ELR (cell line): ENCODE measurements at places on chromosomes 1 and 21.

DNA sequence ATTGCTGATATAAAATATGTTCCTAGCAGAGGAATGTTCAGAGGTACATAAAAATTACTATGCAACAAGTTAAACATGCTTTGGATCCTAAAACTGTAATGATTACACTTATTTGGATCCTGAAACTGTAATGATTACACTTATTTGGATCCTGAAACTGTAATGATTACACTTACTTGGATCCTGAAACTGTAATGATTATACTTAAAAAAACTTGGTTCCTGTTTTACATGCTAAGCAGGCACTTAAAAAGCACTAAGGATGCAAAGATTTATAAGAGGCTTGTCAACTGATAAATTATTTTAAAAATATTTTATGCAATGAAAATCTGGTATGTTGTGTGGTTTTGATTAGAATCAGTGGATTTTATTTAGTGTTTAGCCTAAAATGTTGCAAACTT, 47.7 kb downstream of the ZNHIT6 start:
- no peak for DNase-seq

GRCh38 chr21:43859747-43860214, 5.2 kb upstream of the AGPAT3 start:
- DNase-seq: no peak

DNA sequence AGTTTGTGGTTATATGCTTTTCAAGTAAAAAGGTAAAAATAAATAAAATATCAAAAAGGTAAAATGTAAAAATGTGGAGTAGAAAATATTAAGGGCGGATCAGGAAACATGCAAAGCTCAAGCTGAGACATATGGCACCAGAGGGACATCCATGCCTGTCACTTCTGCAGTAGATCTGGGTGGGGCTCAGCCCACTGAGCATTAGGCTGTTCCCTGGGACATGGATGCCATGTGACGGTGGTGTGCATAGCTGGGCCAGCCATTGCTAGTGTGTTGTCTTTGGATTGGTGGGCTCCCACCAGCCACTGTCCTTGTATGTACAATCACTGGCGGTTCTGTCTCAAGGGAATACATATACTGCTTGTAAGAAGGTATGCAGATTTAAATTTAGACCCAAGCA, 3.0 kb downstream of the TTC13 start:
- no peak for DNase-seq

DNA sequence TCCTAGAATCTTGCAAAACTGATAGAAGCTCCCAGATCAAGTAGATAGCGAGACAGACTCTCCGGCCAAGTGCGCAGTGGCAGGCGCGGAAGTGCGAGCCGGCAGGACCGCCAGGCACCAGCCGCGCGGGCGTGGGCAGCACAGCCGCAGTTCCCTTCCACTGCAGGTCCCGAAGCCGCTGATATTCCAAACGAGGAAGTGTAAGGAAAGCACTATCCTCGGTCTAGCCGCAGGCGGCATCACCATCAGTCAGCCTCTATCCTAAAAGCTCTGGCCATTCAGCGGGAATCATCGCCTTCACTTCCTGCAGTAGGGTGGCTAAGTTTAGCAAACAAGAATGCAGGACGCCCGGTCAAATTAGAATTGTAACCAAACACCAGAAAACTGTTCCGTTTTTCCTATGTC, 710 bp downstream of the GLRX2 start:
- peak; percentile 78 for DNase-seq

- DNase-seq: peak; percentile 69
These were observed 81.4 kb downstream of the TGFBR3 start for GRCh38 chr1:91804546-91805023.

DNA sequence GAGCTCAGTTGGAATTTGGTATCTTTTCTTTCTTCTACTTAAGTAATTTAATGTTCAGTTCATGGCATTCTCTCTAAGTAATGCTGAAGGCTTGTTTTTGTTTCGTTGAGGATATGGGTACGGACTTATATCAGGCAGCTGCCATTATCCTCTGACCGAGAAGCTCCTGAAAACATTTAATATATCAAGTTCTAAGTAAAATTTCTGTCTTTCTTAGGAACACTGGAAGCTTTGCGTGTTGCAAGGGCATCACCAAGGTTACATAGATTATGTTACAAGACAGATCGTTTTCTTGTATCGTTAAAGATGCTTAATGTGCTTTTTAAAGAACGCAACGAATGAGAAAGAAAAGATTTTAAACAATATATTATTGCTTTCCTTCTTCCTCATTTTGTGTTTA, 1.0 kb upstream of the GALNT2 start:
- DNase-seq: no peak

DNA sequence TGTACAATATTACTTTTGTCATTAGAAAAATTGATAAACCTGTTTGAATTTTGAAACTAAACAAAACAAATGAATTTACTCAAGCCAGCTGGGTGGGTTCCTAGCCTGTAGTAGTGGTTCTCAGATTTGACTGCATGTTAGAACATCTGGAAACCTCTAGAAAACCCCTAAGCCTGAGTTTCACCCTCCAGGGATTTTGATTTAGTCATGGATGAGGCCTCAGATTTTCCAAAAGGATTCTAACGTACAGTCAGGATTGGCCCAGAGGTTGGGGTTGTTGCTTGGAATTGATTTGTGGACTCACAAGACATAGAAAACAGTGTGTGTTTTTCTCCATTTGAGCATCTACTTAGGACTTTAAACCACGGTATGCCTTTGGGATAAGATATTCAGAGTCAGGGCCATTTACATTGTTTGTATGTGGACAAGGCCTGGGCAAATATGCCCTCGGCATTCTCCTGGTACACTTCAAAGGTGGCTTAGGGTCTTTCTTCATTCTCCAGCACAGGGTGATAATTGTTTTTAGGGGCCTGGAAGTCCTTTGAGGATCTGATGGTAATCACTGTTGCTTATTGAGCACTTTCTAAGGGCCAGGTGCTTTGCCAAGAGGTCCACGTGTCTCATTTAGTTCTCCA, 42.6 kb downstream of the ATP5PO start:
- no peak for DNase-seq

GRCh38 chr1:25958465-25958864, 39.4 kb downstream of the PAFAH2 start:
- DNase-seq: peak; percentile 94

GRCh38 chr21:43187715-43188114, 18.9 kb downstream of the CRYAA start:
- DNase-seq: no peak

DNA sequence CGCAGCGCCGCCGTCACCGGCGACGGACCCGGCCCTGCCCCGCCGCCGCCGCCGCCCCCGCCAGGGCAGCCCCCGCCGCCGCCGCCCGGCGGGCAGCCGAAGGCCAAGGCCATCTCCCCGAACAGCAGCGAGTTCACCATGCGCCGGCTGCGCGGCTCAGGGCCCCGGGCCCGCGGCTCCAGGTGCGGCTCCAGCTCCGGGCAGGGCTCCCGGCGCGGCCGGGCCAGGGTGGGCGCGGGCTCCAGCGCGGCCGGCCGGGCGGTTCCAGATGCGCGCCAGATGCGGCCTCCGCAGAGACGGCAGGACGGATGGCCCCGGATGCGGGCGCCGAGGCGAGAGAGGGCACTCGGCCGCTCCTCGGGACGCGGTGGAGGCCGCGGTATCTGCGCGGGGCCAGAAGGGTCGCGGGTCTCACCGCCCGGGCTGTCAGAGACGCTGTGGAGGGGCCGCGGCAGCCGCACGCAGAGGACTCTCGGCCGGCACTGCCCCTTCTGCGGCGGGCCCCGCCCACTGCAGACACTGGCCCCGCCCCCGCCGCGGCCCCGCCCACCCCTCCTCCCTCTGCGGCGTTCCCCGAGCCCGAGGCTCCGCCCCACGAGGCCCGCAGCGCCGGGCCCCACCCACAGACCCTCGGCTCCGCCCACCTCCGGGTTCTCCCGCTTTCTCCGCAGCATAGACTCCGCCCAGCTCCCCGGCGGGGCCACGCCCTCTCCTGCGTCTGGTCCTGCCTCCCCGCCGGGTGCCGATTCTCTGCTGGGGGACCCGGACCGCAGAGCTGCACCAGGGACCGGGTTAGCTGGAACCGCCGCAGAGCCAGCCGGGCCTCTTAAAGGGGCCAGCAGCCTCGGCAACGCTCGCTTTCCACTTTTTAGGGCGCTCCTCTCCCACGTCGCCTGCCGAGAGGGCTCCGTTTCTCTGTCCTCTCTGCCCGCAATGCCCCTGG, at the start of gene IFFO2:
TSS of gene IFFO2 (minus strand) at position 484 of the 943 bp plus-strand sequence. CDS start at position 140, 344 bp downstream.
- DNase-seq: peak; percentile 94

- DNase-seq: no peak
These were observed 44.3 kb downstream of the PEX14 start for GRCh38 chr1:10519016-10519417.

- no peak for DNase-seq
These were observed 107.0 kb downstream of the SLC5A9 start for GRCh38 chr1:48329486-48329885.

- no peak for DNase-seq
These were observed 184.3 kb upstream of the CACYBP start for GRCh38 chr1:174815474-174815908.

- no peak for DNase-seq
These were observed 187.1 kb upstream of the CACNA1E start for GRCh38 chr1:181296180-181296579.

- DNase-seq: peak; percentile 83
These were observed 464.5 kb downstream of the USP25 start for GRCh38 chr21:16194095-16194787.

DNA sequence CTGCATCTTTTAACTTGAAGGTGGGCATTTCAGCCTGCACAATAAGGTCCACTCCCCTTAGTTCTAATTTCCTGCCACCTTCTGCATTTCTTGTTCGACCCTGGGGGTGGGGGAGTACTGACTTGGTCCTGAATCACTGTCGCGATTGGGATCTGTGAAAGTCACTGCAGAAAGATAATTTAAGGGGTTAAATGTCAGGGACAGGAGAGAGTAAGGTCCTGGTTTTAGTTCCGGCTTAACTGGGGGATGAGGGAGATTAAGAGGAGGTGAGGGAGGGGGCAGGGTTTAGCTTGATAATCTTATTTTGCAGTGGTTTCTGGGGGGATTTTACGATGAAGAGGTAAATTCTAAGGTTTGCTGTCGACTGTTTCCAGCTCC, 128.1 kb downstream of the MRPS6 start:
- DNase-seq: no peak

- no peak for DNase-seq
These were observed 2.1 kb downstream of the GPR161 start for GRCh38 chr1:168134642-168135041.

DNA sequence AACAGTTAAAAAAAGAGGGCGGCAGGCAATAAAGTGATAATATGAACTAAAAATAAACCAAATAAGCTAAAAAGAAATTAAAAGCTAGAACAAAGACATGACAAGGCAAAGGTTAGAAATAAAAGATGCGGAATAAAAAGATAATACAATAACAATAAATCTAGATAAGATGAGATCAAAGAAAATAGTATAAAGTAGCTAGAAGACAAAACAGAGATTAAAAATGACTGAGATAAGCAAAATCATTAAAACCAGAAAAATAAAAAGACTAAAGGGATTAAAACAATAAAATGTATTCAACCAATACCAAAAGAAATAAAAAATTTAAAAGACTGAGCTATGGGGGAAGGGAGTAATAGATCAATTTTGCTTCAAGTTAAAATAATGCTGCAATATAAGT, 10.8 kb upstream of the SOX13 start:
- DNase-seq: no peak

DNA sequence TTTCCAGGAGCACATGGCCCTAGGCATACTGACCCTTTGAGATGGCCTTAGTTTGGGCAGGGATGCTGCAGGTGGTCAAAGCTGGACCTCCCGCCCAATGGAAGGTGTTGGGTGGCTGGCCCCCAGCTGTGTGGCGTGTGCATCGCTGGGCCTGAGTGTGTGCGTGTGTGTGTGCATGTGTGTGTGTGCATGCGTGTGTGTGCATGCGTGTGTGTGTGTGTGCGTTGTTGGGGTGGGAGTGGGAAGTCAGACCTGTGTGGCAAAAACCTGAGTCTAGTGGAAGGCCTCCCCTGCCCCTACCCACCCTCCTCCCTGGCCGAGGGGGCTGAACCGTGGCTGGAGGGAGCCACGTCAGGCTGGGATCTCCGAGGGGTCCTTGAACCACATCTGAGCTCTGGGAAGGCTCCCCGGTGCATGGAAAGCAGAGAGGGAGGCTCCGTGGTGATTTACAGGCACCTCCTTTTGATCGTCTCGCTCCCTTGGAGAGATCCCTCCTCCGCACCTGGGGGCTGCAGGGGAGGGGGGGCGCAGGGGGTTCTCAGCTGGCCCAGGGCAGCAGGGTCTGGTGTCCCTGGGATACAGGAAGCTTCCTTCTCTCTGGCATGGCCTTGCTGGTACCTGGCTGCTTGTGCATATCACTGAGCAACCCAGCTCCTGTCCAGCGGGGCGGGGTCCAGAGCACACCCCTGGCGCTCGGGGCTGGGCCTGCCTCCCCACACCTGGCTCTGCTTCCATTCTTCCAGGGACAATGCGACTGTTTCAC, 124.7 kb upstream of the WNT4 start:
- no peak for DNase-seq

GRCh38 chr1:89878256-89878655, 57.4 kb downstream of the LRRC8D start:
- DNase-seq: no peak

- DNase-seq: peak; percentile 38
These were observed 176.8 kb upstream of the PDE4B start for GRCh38 chr1:65615859-65616258.

DNA sequence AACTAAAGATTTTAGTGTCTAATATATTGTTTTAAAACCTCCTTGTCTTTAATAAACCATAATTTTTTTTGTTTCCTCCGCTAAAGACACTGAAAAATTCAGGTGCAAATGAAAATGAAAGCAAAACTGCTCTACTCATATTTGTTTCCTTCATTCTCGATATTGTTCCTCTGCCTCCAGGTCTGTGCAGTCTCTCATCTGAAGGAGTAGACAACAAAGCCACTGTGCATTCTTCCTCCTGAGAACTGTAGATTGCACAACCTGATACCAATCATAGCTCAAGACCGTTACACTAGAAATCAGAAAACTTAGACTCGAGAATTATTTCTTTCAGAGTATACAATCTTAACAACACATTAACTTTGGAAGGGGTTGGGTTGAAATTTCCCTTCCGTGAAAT, 373.1 kb upstream of the CXADR start:
- peak; percentile 6 for DNase-seq

GRCh38 chr1:100266741-100267140, 725 bp downstream of the RTCA start:
- peak; percentile 33 for DNase-seq

DNA sequence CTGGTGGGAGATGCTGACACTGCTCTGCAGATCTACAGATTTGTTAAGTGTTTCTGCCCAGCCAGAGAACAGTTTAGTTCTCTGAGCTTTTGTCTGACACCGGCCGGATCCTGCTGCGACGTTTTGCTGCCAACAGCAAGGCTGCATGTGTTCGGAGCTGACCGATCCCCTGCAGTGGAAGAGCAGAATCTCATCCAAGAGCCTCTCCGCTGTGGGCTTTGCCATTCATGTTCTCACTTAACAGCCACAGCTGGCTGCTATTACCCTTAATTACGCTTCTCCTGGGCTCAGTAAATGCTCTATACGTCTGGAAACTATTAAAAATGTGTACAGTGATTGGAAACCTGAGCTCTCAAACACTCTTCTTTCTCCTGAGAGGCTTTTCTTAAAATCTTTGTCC, 105.3 kb downstream of the BCAR3 start:
- DNase-seq: no peak

- no peak for DNase-seq
These were observed 3.0 kb upstream of the FBLIM1 start for GRCh38 chr1:15755646-15756040.

- no peak for DNase-seq
These were observed 339.8 kb downstream of the PRDM2 start for GRCh38 chr1:14039582-14040430.

GRCh38 chr1:247441606-247442005, 16.3 kb downstream of the OR2B11 start:
- DNase-seq: no peak

- peak; percentile 42 for DNase-seq
These were observed 7.9 kb downstream of the RPL11 start for GRCh38 chr1:23699280-23700179.

- DNase-seq: no peak
These were observed 222.0 kb downstream of the CAMTA1 start for GRCh38 chr1:7006996-7007871.
